ENCODE measurements at places on chromosomes 12 and 14.
A peak's percentile ranks its signal among the peaks of the same experiment; 100 is the strongest.

DNA sequence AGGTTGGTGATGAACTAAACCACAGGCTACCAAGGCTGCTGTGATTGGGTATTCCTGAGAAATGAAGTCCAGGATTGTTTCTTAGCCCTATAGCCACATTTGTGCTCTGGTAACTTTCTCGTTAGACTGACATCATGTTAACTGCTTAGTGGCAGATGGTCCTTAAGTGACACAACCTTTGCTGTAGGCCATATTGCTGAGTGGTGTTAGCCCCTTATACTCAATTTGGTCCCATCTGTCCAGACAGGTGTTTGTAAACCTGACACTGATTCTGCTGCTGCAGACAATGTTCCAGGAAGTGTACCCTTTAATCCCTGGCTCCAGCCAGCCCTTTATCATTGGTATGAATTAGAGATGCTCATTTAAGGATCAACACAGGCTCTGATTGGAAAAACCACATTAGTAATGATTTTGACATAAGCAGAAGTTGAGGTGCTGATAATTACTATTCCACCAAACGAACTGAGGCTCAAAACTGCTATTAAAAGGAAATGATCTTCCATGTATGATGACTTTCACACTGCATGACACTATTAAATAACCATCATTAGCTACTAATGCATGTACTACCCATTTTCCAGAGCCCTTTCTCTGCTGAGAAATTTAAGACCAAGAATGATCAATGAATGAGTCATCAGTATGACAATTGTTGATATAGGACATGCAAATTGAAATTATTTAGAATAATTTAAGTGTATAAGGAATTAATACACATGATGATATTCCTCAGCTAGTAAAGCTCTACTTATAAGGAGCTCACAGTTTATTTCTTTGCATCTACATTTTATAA is 3.6 kb upstream of the SSTR1 start:
- no peak for DNase-seq

DNA sequence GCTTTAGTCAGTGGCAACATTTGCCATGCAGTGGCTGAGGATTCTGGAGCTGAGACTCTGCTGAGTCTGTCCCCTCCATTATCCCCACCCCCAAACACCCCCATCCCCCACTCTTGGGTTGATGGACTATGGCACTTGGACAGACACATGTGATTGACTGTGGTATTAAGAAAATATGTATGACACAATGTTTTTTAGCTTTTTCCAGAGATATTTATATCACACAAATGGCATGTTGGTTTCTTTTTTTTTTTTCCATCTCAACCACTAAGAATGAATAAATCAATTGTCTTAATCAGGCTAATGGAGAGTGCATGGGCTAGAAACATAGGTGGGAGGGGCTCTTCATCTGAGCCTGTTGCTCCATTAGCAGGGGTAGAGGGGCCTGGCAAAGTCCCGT is 30.7 kb upstream of the MAP1LC3B2 start:
- DNase-seq: no peak

- DNase-seq: no peak
Measured at GRCh38 chr12:11621797-11622423, 27.6 kb upstream of the ETV6 start.

GRCh38 chr12:57477710-57478681 is 1.7 kb downstream of the ARHGAP9 start:
- DNase-seq: peak; percentile 25

DNA sequence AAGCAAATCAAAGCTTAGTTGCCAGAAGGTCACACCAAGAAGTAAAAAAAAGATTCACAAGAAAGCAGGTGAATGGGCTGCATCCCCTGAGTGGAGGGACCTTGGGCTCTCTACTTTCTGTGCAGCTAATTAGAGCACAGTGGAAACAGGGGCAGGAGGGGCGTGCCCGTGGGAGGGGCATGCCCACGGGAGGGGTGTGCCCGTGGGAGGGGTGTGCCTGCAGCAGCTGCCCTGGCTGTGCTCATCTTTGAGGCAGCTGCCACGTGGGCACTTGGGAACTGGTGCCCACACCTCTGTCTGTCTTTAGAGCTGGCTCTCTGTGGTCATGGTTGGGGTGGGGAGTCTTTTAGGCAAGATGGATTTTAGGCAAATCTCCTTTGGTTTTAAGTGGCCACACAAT is 60.0 kb downstream of the EML1 start:
- peak; percentile 39 for DNase-seq

- no peak for DNase-seq
Measured at GRCh38 chr12:4107911-4108697, 165.5 kb upstream of the CCND2 start.

DNA sequence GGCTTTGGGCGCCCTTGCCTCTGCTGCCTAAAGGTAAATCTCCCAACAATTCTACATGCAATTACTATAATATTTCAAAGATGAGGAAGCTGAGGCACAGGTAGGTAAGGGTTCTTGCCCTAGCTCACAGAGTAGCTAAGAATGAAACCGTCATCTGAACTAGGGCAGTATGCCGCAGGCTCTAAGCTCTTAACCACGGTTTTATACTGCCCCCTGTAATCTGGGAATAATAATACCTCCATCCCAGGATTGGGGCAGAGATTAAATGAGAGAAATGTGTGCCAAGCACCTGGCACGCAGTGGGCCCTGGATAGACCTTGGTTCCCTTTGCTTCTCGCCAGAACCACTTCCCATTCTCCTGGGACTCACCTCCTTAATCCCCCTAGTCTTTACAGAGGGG is 1.5 kb upstream of the HRK start:
- no peak for DNase-seq

- DNase-seq: no peak
Measured at GRCh38 chr12:14473707-14474287, 93.9 kb downstream of the PLBD1 start.

DNA sequence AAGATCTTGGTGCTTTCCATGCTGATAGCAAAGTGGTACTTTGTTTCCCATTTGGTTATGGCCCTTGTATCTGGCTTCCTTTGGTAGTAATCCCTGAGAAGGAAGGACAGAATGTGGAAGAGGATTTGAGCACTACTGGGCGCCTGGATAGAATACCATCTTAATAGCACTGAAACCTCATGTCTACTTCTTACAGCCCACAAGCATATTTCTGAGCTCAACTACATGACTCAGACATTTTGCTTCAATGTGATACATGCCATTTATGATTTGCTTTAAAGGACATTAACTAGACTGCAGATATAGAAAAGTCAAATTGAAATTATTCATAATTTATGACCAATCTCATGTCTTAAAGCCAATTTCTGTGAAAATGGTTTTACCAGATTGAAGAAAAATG is 80.4 kb downstream of the LIN7A start:
- DNase-seq: no peak

GRCh38 chr12:88645816-88646215 is 65.5 kb upstream of the KITLG start:
- DNase-seq: no peak

GRCh38 chr14:88553886-88554456 is 836 bp downstream of the PTPN21 start:
- DNase-seq: no peak

DNA sequence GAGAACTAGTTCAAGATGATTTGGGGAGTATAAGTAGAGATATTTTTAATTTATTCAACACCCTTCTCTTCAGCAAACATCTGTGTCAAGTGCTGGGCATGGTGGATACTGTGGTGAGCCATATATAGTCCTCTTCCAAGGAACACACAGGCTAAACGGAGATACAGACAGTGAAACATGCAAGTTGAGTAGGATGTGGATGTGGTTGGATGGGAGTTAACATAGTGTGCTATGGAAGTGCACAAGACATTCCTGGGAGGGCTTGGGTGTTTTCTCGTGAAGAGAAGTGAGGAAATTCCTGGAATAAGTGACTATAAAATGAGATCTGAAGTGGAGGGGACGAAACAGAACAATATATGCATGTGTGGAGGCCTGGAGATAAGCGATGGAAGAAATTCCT is 181.1 kb upstream of the NPAS3 start:
- no peak for DNase-seq

- DNase-seq: no peak
Measured at GRCh38 chr12:105445249-105445648, 114.8 kb downstream of the C12orf75 start.

- no peak for DNase-seq
Measured at GRCh38 chr12:25794571-25794970, 163.9 kb upstream of the RASSF8 start.

DNA sequence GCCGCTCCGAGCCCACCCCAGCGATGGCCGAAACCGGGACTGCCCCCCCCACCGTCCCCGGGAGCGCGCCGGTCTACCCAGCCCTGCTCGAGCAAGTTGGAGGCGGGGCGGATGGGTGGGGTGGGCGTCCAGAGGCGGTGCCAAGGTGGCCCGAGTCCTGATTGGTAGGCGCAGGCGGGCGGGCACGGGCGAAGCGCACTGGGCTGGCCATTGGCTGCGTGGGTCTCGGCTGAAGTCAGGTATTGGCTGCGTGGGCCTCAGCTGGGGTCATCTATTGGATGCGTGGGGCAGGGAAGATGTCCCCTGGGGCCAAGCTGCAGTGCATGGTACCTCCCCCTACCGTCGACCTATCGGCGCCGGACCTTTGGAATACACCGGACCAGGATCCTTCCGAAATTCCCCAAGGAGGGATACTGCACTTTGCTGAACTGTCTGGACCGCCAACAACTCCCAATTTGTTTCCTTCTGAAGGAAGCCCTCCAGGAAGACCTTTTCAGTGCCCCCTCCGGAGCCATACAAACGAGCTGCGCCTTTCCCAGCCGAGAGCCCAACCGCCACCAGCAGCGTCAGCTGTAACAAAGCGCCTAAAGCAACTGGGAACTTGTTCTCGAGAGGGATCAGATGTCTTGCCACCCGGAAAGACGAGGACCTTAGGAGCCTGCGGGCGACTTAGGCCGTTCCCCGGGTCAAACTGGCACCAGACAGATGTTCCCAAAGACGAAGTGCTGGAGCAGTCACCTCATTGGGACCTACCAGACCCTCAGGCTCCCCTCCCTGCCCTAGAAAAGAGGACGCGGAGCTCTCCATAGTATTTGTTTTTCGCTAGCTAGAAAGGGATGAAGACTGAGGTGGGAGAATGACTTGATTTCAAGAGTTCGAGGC is at the start of gene HOMEZ:
TSS of gene HOMEZ (minus strand) at position 113 of the 882 bp plus-strand sequence. CDS start 180 bp downstream, outside the sequence.
- DNase-seq: peak; percentile 100

DNA sequence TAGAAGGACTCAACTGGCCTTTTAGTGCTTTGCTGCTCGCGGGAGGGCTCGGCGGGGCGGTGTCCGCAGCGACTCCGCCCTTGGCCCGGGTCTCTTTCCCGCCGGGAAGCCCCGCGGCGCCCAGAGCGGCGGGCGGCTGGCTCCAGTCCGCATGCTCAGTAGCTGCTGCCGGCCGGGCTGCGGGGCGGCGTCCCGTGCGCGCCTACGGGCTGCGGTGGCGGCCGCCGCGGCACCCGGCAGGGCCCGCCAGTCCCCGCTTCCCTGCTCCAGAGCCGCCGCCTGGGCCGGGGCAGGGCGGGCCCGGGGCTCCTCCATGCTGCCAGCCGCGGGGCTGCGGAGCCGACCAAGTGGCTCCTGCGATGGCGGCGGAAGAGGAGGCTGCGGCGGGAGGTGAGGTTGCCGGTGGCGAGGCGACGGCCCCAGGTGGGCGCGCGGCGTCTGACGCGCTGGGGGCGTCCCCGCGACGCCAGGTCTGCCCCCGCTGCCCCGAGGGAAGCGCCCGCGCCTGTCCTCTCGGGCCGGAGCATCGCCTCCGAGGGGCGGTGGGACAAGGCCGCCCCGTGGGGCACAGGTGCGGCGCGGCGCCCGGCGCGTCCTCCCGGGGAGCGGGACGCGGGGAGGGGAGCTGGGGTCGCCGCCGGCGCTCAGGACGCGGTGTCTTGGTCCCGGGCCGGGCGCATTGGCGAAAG is at the start of gene BMAL2:
TSS of gene BMAL2 (plus strand) at position 123 of the 689 bp plus-strand sequence. CDS start at position 360, 237 bp downstream.
- peak; percentile 67 for DNase-seq

- no peak for DNase-seq
Measured at GRCh38 chr12:44574586-44574985, 301.5 kb downstream of the NELL2 start.

GRCh38 chr12:76259106-76259505 is 89.1 kb downstream of the BBS10 start:
- no peak for DNase-seq

GRCh38 chr12:124626971-124627411 is 59.6 kb upstream of the NCOR2 start:
- peak; percentile 76 for DNase-seq

- no peak for DNase-seq
Measured at GRCh38 chr14:90900476-90901083, 84.3 kb upstream of the TTC7B start.

- DNase-seq: no peak
Measured at GRCh38 chr12:39406262-39406661, 36.7 kb downstream of the KIF21A start.

GRCh38 chr12:40238266-40238902 is 13.6 kb downstream of the LRRK2 start:
- no peak for DNase-seq

- DNase-seq: no peak
Measured at GRCh38 chr12:58761308-58761707, 159.0 kb downstream of the LRIG3 start.

DNA sequence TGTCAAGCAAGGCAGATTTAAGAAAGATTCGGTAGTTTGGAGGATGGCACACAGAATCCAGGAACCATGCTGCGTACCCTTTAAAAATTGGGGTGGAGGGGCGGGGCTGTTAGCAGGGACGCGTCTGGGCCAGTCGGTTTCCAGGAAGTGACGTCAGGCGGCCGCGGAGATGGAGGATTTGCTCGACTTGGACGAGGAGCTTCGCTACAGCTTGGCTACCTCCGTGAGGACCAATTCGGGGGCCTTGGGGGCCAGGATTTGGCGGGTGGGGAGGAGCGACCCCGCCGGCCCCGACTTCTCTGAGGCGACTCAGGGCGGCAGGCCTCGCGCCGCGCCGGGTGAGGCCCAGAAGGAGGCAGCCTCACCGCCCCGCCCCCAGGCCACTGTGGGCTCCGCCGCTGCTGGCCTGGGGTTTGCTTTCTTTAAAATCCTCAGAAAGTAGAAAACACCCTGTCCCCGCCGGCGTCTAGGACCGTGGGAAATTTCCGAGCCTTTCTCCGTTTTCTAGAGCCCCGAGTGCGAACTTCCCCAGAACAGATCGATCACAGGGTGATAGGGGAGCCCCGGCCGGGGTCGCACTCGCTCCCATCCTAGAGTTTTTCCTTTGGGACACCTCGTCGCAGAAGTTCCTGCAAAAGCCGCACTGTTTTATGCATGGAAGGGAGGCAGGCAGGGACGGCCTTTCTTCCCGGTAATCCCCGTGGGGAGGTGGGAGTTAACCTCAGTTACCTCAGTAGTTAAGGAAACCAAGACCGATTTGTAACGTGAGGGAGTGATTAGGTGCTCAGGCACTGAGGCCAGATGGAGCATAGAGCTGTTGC is at the start of gene IFT43:
TSS of gene IFT43 (plus strand) at position 146 of the 821 bp plus-strand sequence. CDS start at position 170, 24 bp downstream.
- peak; percentile 94 for DNase-seq

- DNase-seq: no peak
Measured at GRCh38 chr12:123076604-123077297, 74.1 kb downstream of the PITPNM2 start.

DNA sequence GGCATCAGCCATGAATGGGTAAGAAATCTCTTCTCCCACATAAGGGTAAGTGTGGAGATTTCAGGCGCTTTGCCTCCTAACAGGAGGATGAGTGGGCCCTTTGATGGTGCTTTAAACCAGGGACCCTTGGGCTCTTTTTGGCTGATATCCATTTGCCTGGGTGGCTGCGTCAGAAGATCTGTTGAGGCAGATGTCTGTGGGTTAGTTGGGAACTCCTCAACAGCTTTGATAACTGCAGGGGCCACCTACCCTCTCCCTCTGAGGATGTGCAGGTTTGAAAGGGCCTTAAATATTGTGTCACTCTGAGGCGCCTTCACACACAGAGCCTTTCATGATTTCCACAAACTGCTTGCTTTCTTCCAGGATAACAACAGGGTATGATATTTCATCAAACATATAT is 210.7 kb downstream of the PPM1H start:
- DNase-seq: no peak

- no peak for DNase-seq
Measured at GRCh38 chr12:108495054-108495453, 20.0 kb upstream of the FICD start.
